ENCODE measurements at places on chromosomes 2 and 18.

GRCh38 chr2:216369821-216370220, 2.5 kb downstream of the MARCHF4 start:
- DNase-seq = no peak

DNA sequence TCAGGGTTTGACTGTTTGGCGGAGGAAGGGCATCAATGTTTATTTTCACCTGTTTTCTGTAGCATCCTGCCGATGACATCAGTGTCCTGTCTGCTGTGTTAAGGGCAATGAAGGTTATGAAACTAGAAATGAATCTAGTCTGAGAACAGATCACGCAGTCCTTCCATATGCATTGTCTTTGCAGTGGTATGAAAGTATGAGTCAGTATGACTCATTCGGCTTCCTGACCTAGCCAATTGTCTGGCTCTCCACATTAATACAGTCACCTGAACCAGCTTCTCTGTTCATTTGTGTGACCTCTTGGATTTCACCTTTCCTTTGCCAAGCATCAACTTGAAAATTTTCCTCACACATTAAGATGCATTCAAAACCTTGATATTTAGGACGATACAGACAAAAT, 353.8 kb downstream of the RND3 start:
- DNase-seq = no peak

- DNase-seq = no peak
Observed at GRCh38 chr2:9781252-9781651, 62.0 kb upstream of the TAF1B start.

GRCh38 chr2:64406407-64406774, 47.6 kb upstream of the LGALSL start:
- no peak for DNase-seq

- DNase-seq = no peak
Observed at GRCh38 chr2:113117541-113118262, 9.7 kb upstream of the IL1RN start.

GRCh38 chr2:18610651-18611050, 21.3 kb upstream of the NT5C1B start:
- DNase-seq = no peak

- no peak for DNase-seq
Observed at GRCh38 chr2:221554769-221555493, 17.2 kb downstream of the EPHA4 start.

GRCh38 chr2:210475706-210476105, 853 bp downstream of the LANCL1 start:
- no peak for DNase-seq

GRCh38 chr18:58829263-58829662, 35.4 kb upstream of the ZNF532 start:
- DNase-seq = no peak

- no peak for DNase-seq
Observed at GRCh38 chr18:6210349-6211173, 204.2 kb downstream of the L3MBTL4 start.

GRCh38 chr2:12168791-12169388, 422.5 kb downstream of the LPIN1 start:
- no peak for DNase-seq

GRCh38 chr18:52395146-52395852, 55.3 kb downstream of the DCC start:
- DNase-seq = no peak

DNA sequence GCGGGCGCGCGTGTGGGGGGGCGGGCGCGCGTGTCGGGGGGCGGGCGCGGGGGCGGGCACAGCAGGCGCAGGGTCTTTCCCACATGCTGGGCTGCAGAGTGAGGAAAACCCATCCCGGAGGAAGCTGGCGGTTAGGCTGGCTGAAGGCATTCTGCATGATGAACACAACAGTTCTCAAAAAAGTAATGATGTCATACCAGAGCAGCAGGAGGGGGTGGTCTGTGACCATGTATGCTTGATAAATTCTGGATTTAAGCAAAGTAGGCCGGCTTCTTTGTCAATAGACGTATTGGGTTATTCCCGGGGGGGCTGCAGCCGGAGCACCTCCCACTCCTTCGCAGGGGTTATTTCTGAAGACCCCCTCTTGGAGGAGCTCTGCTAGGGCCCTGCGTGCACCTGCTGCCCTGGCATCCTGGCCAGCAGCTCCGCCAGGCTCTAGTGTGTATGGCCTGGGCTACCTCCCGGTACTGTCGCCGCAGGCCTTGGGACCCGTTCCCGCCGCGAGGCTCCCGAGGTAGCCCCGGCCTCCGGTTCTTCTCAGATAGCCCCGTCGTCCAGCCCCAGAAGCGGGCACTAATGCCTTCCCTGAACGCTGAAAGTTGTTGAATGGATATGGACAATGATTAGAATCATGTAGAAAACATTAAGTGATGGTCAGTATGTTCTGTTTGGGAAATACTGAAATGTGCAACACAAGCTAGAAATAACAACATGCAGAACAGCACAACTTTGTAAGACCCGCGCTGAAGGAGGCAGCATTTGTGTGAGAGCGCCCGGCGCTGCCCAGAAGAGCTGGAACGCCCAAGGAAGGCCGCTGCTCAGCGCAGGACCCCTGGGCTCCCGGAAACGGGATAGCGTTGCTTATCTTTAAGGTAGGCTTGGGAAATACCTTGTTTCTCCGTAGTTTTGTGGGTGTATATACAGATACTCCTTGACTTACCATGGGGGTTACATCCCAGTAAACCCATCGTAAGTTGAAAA, 101.4 kb upstream of the RAB6C start:
- DNase-seq = peak; percentile 30

All from GM12891 (cell line).